ENCODE measurements at places on chromosomes 5 and 9.
A peak's percentile ranks its signal among the peaks of the same experiment; 100 is the strongest.

DNA sequence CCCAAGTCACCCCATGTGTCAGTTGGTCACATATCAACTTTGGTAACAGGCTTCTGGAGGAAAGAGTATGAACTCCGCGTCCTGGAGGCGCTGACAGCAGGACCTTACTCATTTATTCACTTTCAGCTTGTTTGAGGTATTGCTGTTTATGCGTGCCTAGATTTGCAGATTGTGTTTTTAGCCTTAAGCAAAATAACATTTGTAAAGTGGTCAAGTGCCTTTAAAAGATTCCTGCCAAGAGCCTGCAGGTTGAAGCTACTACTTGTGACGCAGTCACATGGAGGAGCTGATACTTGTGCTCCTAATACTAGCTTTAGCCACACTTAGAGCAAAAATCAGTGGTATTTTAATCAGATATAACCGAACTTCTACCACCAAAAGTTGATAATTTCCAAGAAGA is 351.3 kb downstream of the ADGRV1 start:
- DNase-seq, result no peak

DNA sequence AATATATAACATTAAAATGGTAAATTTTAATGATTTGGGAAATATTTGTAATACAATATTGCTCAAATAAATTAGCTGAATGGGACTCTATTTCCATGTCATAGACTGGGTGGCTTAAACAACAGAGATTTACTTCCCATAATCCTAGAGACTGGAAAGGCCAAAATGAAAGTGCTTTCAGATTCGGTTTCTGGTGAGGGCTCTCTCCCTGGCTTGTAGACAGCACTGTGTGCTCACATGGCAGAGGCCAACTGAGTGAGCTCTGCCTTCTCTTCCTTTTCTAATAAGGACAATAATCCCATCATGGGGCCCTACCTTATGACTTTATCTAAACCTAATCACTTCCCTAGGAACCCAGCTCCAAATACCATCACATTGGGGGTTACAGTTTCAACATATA is 196.2 kb downstream of the MARCHF11 start:
- DNase-seq, result no peak

GRCh38 chr5:170757182-170757601 is 26.3 kb upstream of the GABRP start:
- DNase-seq, result no peak

DNA sequence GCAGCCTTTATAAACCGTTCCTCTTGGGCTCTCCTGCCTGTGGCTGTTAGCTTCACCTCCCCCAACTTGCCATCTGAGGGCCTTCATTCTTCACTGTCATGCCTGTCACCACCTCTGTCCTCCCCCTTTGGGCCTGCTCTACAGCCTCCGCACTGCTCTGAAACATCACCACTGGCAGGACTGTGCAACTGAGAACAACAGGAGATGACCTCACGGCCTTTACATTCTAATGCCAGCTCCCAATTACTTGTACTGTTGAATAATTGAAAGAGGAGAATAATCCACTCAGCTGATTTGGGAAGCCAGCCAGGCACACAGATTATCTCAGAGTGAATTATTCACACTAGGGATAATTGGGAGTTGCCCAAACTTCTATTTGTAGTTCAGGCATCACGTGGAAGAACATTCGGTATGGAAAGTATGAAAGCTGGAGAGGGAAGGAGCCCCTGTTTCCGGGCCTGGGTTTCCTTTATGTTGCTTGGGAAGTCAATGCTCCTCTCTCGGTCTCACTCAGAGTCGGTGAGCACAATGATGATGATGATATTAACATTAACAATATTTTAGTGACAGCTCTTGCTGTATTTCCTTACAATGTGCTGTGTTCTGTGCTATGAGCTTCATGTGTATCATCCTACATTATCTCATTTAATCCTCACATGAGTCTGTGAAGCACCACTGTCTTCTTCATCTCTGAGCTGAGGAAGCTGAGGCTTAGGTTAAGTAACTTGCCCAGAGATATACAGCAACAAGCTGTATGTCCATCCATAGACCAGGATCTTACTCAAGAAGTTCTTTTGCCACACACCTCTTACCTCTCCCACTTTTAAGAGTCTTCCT is 99.3 kb upstream of the LRRTM2 start:
- DNase-seq, result no peak

GRCh38 chr5:5202321-5202720 is 62.2 kb downstream of the ADAMTS16 start:
- DNase-seq, result no peak

GRCh38 chr9:36276781-36277181 is 18.5 kb upstream of the GNE start:
- DNase-seq, result no peak

DNA sequence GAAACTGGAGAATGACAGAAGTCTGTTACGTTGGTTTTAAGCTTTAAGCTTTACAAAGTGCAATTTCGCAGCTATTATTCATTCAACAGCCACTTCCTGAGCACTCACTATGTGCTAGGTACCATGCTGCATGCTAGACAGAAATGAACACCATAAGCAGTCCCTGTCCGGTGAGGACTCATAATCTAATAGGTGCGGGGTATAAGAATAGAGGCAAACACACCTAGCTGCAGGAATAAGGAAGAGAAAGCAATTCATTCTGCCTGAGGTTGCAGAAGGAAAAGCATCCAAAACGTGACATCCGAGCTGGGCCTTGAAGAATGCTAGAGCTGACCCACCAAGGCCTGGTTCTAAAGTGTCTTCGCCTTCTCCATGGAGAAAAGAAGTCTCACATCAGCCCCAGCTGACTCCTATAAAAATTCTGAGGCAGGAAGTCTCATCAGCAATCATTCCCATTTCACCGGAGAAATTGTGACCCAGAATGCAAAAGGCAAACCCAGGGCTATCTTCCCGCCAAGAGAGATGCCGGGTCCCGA is 542 bp downstream of the FKBP15 start:
- no peak for DNase-seq

DNA sequence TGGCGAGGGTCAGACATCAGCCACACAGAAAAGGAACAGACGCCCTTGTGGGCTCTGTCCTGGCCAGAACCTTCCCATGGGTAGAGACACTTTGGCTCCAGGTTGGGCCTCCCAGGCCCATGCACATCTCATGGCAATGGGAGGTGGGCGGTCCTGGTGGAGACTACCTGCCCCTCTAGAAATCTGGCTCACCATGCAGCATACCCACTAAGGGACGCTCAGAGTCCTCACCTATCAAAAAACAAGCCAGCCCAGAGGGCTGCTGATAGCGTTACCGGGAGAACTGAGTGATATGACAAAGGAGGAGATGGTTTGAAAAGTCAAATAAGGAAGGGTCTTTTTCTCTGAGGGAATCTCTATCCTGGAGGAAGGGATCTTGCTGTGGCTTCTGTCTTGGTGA is 62.1 kb downstream of the C5orf15 start:
- DNase-seq, result no peak

GRCh38 chr5:106854922-106855321 is 815.8 kb downstream of the EFNA5 start:
- no peak for DNase-seq

DNA sequence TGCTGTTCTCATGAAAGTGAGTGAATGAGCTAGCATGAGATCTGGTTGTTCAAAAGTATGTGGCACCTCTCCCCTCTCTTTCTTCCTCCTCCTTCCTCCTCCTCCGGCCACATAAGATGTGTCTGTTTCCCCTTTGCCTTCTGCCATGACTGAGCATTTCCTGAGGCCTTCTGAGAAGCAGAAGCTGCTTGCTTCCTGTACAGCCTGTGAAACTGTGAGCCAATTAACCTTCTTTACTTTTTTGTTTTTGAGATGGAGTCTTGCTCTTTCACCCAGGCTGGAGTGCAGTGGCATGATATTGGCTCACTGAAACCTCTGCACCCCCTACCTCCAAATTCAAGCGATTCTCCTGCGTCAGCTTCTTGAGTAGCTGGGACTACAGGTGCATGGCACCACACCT is 6.1 kb downstream of the S100Z start:
- DNase-seq, result no peak

DNA sequence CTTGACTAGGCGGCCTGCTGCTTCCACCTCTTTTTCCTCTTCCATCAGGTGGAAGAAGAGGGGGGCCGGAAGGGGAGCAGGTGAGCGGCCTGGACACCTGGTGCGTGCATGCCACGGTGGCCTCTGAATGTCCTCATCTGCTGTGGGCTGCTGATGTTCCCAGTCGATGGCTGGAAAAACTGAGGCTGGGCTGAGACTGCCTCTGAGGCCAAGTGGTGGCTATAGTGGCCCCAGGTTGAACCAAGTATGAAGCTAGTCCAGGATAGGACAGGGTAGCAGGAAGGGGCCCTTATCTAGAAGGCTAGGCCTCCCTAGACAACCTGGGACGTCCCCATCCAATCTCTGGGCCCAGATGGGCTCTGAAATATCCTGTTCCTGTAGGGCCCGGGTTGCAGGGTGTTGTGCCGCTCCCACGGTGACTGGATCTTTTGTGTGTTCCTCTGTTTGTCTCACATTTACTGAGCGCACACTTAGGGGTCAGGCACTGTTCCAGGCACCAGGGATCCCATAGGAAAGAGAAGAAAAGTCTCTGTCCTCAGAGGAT is 753 bp upstream of the NR5A1 start:
- DNase-seq, result no peak

DNA sequence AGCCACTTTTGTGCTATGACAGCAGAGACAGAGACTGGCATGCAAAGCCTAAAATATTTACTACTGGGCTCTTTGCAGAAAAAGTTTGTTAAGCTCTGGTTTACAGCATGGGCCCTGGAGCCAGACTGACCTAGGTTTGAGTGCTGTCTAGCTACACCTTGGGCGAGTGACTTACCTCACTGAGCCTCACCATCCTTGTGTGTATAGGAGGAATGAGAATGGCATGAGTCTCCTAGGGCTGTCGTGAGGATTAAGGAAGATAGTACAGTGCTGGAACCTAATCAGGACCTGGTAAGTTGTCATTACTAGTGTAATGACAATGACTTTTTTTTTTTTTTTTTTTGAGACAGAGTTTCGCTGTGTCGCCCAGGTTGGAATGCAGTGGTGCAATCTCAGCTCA is 65.2 kb downstream of the MSX2 start:
- DNase-seq, result no peak

DNA sequence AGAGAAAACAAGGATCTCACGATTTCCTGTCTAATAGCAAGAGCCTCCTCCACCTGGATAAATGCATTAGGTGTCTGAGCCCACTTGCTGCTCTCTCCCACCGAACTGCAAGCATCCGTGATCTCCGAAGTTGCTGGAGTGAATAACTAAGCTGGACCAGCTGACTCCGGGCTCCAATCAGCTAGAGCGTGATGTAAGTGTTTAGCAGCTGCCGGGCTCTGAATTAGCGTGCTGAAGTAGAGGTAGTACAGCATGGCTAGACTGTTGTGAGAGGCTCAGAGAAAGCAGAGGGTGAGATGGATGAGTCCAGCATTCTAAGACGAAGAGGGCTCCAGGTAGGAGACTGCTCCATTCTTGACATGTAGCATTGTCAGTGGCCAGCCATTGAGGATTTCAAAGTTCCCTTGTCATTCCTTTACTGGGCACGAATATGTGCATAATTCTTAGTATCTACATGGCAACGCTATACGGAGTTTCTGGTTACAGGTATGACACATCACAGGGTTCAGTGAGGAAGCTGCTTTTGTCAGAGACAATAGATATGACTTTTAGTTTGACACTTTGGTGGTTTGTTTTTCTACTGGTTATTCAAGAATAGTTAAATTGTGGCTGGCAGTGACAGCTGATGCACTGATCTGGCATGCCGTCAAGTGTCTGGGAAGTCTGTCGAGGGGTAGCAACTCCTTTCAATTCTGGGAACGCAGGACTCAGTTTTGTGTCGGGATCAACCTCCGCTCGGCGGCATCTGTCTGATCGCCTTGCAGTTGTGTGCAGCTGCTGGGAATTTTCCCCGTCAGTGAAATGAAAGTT is 232.6 kb downstream of the MAST4 start:
- no peak for DNase-seq

DNA sequence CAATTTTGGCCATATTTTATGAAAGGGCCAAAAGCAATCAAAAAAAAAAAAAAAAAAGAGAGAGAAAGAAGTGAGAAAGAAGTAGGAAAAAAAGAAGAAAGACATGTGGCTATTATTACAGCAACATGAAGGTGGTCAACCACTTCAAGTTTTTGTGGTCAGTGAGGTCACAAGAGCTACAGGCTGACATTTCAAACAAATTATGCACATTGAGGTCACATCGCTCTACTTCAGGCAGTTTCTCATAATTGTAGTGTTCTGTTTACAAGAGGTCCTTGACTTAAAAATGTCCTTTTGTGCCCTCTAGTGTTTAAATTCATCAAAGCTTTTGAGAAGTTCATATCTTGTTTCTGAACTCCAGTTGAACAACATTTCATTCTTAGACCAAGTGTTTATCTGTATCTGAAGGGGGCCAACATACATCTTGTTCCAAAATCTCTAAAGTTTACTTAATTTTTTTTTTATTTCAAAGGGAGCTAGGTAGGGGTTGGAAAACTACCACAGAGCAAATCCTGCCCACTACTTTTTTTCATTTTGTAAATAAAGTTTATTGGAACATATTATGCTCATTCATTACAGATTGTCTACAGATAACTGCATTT is 513.1 kb downstream of the PDE4D start:
- DNase-seq, result peak; percentile 13

- no peak for DNase-seq
Observed at GRCh38 chr5:18395126-18396110, 761.2 kb downstream of the TAF11L14 start.

GRCh38 chr9:121301881-121302286 is 33.9 kb downstream of the GSN start:
- no peak for DNase-seq

DNA sequence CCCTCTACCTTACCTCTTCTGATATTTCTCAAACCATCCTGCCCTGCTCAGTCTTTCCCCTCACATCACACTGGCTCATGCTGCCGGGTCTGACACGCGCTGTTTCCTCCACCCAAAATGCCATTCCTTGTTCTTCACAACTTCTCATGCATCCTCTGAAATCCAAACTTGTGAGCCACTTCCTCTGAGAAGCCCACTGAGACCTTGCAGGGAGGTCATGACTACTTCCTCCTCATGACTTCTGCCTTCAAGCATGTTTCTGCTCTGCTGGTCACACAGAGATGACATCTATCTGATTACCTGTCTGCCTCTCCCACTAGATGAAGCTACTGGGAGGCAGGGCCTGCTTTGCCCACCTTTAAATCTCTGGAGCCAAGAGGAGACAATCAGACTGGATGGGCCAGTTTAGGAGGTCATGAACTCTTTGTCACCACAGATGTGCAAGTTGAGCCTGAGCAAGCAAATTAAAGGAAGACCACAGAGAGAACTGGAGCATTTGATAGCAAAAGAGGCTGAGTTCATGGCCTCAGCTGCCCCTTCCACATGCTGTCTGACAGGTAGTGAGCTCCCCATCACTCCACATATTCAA is 119.8 kb upstream of the TBC1D2 start:
- DNase-seq, result no peak

DNA sequence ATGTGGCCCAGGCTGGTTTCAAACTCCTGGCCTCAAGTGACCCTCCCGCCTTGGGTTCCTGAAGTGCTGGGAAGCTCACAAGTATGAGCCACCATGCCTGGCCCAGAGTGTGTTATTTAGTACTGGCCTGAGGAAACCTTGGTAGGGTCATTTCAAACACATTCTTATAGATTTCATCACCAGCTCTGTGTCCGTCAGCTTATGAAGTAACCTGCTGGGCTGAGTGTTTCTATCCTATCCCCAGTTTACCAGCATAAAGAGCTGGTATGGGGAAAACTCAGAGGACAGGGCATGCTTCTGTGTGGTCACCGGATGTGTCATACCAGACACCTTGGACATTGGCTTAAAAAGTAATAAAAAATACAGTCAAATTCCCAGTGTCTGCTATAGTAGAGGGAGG is 45.3 kb downstream of the PTPN3 start:
- DNase-seq, result no peak

All from NCI-H1048 (cell line).